CD4-positive, alpha-beta memory T cell (primary cell): ENCODE measurements at places on chromosomes 2 and 18.

DNA sequence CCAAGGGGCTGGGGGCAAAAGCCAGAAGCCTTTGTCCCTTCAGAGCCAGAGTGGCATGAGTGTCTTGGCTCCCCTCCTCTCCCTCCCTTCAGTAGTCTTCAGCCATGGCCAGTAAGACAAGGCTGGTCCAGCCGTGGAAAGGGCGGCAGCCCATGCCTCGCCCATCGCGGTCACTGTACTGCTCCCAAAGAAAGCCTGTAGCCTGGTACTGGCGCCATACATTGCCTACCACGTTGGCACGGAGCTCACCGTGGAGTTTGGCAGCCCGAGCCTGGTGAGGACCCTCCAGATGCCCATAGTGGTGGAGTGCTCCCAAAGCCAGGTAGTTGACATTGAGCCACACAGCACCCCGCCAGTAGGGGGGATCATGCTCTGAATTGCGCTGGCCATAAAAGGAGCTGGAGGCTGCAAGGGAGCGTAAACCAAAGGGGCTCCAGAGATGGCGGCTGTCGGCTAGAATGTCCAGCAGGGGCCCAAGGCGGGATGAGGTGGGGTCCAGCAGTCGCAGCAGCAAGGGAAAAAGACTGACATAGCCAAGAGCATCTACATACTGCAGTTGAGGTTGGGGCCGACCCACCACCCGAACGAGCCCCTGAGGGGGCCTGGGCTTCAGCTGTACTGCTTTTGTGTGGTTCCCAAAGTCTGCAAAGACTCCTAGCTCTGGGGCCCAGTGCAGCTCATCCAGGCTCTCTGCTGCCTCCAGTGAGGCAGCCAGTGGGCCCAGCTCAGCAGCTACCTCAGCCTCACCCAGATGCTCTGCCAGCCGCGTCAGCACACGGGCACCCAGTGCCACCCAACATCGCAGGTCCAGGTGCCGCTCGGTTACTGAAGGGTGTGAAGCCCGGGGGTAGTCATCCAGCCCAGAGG is 3.2 kb downstream of the WBP1 start:
- no peak for DNase-seq

GRCh38 chr2:101040761-101041160 is 38.7 kb downstream of the RPL31 start:
- DNase-seq = no peak

- DNase-seq = no peak
Observed at GRCh38 chr2:22359071-22359672, 1025.8 kb upstream of the KLHL29 start.

DNA sequence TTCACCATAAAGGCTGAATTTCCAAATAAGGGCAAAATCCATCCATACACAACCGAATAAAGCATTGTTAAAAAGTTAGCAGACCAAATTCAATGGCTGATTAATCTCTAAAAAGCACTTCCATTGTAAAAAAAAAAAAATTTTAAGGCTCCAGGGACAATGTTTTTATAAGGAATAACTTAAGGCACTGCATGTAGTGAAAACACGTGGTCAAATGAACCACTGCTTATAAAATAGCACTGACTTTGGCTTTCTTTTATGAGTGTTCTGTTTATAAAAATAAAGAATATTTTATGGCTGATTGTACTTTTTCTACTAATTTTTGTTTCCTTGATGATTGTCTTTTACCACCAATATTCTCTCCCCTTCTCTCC is 409.3 kb upstream of the KCNH7 start:
- no peak for DNase-seq

DNA sequence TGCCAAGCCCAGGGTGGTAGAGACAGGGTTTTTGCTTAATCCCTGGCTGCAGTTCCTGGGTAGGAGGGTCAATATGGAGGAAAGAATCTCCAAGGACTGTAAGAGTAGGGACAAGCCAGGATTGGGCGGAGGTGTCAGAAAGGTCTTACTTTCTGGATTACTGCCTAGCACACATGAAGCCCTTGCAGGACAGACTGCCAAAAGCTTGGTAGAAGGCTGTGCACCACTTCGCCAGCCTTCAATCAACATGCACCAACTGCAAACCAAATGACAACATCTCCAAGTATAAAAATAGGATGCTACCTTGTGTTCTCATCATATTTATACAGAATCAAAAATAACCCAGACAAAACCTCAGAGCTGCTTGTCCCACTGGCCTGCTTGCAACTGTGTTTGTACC is 3.7 kb downstream of the ZNF142 start:
- no peak for DNase-seq

GRCh38 chr18:54251606-54252390 is 17.5 kb upstream of the POLI start:
- DNase-seq = no peak

DNA sequence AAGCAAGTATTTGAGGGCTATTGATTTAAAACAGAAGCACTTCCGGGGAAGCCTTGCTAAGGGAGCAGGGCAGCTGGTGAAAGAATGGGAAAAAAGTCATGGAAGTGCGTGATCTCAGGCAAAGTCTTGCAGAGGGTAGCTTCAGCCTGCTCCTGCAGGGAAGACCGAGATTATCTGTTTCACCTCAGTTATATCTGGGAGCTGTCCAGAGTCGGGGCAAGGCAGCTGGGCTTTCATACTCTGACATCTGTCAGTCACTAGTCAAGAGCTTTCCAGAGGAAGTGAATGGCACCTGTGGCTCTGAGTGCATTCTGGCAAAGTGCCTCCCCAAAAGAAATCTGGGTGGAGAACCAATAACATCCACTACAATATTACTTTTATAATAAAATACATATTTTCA is 8.7 kb downstream of the NXPH2 start:
- no peak for DNase-seq
